Fibroblast of the aortic adventitia (primary cell): ENCODE measurements at places on chromosomes 3 and 15. TPM values are rescaled to one million over a fixed set of nuclear protein-coding genes. Genes with fewer than 3 reads are reported as not detected.

- DNase-seq = no peak
Measured at GRCh38 chr3:10319251-10319650, 1.7 kb downstream of the SEC13 start.

- DNase-seq = no peak
Measured at GRCh38 chr3:52721002-52721729, 15.3 kb downstream of the SPCS1 start.

- no peak for DNase-seq
Measured at GRCh38 chr3:168806871-168807270, 711.1 kb upstream of the GOLIM4 start.

- DNase-seq = peak; percentile 48
Measured at GRCh38 chr3:192847941-192848340, 69.7 kb downstream of the MB21D2 start.

DNA sequence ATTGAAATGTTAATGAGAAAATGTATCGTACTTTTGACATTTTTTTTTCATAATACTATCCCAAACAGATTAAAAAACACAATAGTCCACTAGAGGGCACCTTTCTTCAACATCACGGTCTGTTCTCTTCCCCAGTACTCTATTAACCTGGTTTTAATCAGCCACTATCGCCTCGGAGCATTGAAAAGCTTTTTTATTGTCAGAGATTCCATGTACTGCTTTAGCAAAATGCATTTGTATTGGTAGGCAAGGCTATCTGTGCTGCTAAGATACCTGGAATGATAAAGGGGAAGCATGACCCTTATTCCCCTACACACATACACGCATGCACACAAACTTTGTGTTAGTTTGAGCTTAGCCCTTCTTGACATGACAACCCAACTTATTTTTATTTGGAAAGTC is 160.1 kb upstream of the IL12A start:
- peak; percentile 85 for DNase-seq

GRCh38 chr15:47773143-47773542 is 55.8 kb downstream of the SEMA6D start:
- no peak for DNase-seq

- DNase-seq = no peak
Measured at GRCh38 chr15:29045717-29046116, 159.9 kb downstream of the APBA2 start.

DNA sequence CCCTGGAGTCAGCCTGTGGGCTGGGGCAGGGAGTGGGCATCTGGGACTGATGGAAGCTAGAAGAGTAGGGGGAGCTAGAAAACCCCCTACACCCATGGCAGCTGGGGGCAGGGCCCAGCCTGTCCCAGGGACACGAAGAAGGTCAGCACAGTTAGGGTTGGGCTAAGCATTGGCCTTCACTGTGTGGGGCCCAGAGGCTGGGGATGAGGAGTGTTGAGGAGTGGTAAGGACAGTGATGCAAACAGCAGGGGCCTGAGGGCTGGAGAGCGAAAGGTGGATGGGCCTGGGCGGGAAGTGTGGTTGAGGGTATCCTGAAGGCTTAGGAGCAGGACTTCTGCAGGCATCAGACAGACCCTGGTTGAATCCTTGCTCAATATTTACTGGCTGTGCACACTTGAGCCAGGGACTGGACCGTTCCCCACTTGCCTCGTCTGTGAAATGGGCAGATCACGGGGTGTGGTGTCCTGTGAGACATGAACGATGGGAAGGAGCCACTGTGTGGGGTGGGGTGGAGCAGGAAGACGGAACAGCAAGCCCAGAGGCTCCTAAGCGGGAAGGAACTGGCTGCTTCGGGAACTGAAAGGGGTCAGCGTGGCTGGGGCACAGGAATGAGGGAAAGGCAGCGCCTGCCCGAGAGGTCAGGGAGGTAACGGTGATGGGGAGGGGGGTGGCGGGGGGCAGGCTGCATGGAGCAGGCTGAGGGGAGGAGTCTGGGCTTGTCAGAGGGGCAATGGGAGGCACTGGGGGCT is 7.3 kb downstream of the PRKCD start:
- no peak for DNase-seq

GRCh38 chr3:107846279-107846852 is 244.5 kb downstream of the CD47 start:
- DNase-seq = peak; percentile 73

GRCh38 chr3:47909607-47910006 is 106.6 kb downstream of the MAP4 start:
- no peak for DNase-seq

Gene RASGRP1
- total RNA-seq = 0.09 TPM in 1 of 2 replicates, not detected in the other

Gene P4HTM
- total RNA-seq = 22.2 and 49.1 TPM in 2 replicates

- no peak for DNase-seq
Measured at GRCh38 chr3:40185029-40185695, 124.3 kb upstream of the EIF1B start.

Gene SERPINI2
- total RNA-seq = not detected in 2 replicates

GRCh38 chr15:71515375-71516186 is 294.8 kb upstream of the NR2E3 start:
- no peak for DNase-seq

DNA sequence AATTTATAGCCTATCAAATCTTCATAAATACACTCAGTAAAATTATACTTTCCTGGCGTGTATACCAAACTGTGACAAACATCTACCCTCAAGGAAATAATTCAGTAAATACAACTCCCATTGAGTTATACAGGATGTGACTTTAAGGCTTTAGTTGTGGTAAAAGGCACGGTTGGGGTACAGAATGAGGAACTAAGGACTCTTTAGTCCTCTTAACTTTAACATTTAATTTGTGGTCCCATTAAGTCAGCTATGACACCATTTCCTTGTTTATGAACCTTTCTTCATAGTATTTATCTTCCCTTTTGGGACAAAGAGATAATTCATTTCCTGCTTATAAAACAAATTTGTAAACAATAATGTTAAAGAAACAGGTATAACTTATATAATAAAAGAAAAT is 30.2 kb downstream of the IFT80 start:
- DNase-seq = no peak

DNA sequence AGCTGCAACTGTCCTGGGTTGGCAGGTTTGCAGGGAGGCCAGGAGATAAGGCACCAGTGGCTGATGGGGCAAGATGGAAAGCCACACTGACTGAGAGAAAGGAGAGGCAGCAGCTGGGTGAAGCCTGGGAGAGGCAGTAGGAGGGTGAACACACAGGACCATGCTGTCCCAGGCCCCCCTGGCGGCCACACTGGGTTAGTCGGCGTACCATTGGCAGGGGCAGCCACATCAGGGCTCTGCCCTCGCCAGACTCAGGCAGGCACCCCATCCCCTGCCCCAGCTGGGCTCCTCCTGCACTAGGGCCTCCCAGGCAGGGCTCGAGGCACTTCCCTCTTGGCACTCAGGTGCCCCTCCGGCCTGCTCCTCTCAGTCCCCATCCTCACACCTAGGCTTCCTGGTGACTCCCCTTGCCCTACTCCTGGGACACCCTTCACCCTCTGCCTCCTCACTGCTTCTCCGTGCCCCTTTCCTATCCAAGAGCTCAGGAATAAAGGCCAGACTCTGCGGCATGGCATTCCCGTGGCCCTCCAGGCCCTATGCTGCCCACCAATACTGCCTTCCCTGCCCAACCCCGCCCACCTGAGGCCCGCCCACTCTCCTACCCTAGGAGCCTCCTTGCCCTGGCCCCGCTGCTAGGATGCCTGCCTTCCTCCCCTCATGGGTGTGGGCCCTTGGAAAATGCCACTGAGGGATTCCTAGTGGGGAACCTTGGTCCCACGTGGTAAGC is 28.7 kb upstream of the DUSP7 start:
- DNase-seq = no peak

Gene PPP1R14D
- not detected in 2 replicates for total RNA-seq

Gene ABHD10
- 12.2 and 35.1 TPM in 2 replicates for total RNA-seq

DNA sequence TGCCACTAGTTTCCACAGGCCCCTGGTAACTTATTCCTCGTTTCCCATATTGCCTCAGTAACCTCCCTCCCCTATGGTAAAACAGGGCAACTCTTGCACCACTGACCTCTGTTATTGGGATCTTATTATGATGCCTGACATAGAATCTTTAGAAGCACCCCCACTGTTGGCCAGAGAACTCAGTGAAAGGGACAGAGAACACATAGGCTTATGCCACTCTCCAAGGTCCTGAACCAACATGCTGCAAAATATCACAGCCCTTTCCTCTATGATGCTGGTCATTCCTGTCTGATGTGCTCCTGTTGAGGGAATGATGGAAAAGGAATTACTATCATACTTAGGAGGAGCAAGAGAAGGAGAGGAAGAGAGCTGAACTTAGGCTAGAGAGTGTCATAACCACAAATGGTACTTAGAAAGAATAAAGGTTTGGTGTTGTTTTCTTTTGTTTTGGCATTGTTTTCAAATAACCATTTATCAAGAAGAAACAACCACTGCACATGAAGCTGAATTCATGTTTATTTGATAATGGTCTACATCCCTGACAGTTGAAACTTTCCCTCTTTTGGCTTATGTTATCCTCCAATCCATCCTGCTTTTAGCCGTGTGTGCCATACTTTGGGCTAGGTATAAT is 330.2 kb downstream of the EPHB1 start:
- peak; percentile 49 for DNase-seq

GRCh38 chr15:83077491-83078230 is 10.6 kb upstream of the BTBD1 start:
- no peak for DNase-seq

DNA sequence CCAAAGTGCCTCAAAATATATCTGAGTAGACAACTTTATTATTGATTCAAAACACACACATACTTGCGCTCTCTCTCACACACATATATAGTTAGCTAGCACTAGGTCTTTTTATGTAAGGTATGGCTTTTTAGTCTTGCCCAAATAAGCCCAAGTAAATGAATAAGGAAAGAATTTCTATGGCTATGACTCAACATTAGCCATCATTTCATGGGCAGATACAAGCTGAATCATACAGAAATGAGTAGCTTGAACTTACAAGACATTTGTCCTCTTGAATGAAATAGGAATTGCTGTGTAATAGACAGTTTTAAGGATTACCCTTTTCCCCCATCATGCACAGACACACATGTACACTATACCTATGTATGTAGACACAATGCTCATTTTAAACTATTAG is 4.9 kb downstream of the CADPS start:
- DNase-seq = peak; percentile 1

Gene CELSR3
- total RNA-seq = 0.81 and 0.98 TPM in 2 replicates

DNA sequence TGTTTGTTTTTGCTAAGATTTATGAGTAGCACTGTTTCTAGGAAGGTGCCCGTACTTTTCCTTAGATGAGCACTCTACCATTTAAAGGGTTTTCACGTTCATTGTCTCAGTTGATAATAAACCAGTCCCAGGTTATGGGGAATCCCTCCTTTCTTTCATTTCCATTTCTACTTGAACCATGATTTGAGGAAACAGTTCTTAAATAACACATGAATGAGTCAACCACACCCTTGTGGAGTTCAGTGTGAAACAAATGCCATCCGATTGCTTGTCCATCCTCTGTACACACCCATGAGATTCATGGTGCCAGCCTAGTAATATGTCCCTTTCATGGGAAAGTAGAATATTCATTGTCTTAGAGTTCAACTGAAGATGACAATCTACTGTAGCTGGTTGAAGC is 23.1 kb downstream of the CMTM8 start:
- DNase-seq = no peak

Gene XCR1
- total RNA-seq = not detected in 2 replicates

- DNase-seq = no peak
Measured at GRCh38 chr3:184993394-184993793, 159.5 kb downstream of the C3orf70 start.

DNA sequence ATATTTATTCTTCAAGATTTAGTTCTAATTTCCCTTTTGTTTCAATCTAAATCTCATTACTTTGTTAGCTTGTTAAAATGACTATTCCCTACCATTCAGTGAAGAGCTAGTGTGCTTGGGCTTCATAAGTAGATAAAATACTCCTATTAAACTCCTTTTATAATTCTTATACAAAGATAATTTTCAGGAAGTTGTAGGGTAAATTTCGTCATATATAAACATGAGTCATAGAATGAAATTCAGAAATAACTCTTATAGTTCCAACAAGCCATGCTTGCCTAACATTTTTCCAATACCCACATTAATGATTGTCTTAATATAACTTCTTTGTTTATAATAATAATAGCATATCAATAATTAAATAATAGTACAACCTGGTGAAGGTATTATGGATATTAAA is 407.3 kb downstream of the NAALADL2 start:
- peak; percentile 66 for DNase-seq

- no peak for DNase-seq
Measured at GRCh38 chr15:39553947-39554693, 26.8 kb upstream of the THBS1 start.

Gene FILIP1L
- 15.2 and 34.3 TPM in 2 replicates for total RNA-seq

DNA sequence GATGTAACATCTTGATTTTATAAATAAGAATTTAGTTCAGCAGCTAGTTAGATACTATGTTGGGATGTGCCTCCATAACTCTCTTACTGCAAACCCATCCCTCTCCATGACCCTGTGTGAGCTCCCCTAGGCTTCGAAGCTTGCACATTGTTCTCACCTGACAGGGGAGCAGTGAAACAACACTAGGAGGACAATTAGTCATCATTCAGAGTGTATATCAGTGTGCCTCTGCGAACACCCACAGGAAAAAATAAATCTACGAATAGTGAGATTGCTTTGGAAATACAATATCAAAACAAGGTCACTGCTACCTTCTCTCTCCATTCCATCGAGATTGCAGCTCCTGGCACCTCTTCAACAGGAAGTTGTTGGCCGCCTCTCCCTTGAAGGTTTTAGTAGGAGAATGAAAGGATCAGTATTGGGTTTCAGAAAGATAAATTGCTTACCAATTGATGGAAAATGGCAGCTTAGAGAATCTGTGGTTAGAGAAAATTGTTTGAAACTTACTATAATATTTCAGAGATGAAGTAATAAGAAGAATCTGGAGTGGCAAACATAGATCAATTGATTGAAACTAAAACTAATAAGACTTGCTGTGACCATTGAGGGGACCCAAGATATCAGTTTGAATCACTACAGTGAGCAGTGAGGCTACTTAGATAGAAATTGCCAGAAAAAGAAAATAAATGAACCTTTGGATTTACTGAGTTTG is 103.2 kb downstream of the CHL1 start:
- no peak for DNase-seq

- DNase-seq = peak; percentile 0
Measured at GRCh38 chr3:191882289-191882688, 421.3 kb downstream of the PYDC2 start.

Gene ARPP19
- total RNA-seq = 91.5 and 168 TPM in 2 replicates

Gene PLSCR2
- total RNA-seq = not detected in 2 replicates

DNA sequence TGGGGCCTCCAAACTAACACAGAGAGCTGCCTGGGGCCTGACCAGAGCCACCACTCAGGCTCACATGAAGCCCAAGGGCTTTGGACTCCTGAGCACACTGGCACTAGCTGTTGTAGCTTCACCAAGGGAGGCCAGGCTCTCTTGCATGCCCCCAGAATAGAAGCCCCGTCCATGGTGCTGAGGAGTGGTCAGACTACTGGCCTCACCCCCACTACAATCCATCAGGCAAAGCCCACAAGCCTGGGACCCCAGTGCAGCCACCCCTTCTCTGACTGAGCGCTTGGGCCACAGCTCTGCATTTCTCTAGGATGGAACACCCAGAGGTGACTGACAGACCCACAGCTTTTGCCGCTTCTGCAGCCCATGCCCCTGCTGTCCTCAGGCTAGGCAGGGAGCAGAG is 180.8 kb downstream of the PYDC2 start:
- no peak for DNase-seq

GRCh38 chr3:133892541-133893231 is 3.0 kb downstream of the RAB6B start:
- DNase-seq = no peak

Gene IGF2BP2
- 40.1 and 99.3 TPM in 2 replicates for total RNA-seq

- DNase-seq = no peak
Measured at GRCh38 chr3:147397875-147398812, 8.2 kb downstream of the ZIC4 start.

Gene MME
- total RNA-seq = 50.4 and 101 TPM in 2 replicates
